ENCODE measurements at places on chromosomes 12 and 14. TPM values are rescaled to one million over a fixed set of nuclear protein-coding genes. Genes with fewer than 3 reads are reported as not detected.

The CRIP1 gene
- 875 TPM for total RNA-seq

The KRT79 gene
- total RNA-seq: not detected

The RILPL2 gene
- 9.0 TPM for total RNA-seq

The FAM222A gene
- 0.28 TPM for total RNA-seq

DNA sequence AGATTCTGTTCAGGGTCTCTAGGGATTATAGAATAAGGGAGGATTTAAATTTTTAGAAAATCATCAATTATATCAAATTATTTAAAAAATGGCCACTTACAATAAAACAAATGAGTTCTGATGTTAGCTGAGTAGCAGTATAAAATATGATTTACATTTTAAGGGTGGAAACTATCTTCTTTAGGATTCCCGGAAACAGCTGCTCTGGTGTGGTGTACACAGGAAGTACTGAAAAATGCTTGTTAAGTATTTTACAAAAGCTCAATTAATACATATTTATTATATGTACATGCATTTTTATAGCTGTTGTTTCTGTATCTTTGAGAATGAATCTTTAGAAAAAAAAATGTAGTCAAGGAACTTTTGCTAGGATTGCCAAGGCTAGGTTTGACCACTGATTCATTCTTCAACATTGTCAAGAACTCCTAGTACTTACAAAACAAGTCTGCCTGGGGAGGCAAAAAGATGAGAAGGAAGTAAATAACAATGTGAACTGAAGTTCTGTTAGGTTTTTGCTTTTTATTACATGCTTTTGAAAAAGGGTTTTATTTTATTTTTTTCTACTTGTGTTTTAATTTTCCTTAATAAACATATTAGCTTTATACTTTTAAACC lies 48.0 kb downstream of the ARF6 start:
- H3K27me3 ChIP-seq: no peaks in the 10 kb centered on the region
- peak overlapping the region; percentile 63 for H3K27ac ChIP-seq
- DNase-seq: peak; percentile 30
- no peak overlapping the region for H3K4me3 ChIP-seq
- peaks cover 47% of the 10 kb centered on the region for H3K36me3 ChIP-seq

GRCh38 chr12:108633534-108634248 lies at the start of gene SELPLG:
Gene SELPLG (minus strand): TSS chr12:108633894. CDS start chr12:108624307, 9,587 bp downstream.
- H3K27ac ChIP-seq: peak within 1 kb of the TSS; percentile 100
- peak; percentile 93 for DNase-seq
- peaks cover 55% of the 10 kb centered on the region for H3K4me1 ChIP-seq
- no peaks in the 10 kb centered on the region for H3K27me3 ChIP-seq
- peaks cover 49% of the 10 kb centered on the region for H3K36me3 ChIP-seq

GRCh38 chr12:112684742-112685141 lies 106.8 kb upstream of the RPH3A start:
- no peak overlapping the region for H3K27ac ChIP-seq
- no peaks in the 10 kb centered on the region for H3K36me3 ChIP-seq
- DNase-seq: no peak
- no peaks in the 10 kb centered on the region for H3K4me1 ChIP-seq
- no peak overlapping the region for H3K4me3 ChIP-seq

DNA sequence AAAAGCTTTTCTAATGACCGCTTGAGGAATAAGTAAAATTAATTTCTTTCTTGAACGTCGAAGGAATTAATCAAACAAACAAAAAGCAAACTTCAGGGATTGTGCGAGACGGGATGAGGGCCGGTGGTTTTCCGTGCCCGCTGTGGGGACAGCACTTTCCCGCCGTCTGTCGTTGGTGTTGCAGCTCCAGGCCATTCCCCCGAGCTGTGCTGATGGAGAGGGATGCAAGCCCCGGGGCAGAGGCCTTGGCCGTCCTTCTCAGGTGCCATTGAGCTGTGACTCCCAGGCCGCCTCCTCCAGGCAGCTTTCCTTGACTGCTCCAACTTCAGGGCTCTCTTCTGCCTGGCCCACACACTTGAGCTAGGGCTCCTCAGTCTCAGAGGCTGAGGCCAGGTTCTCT lies 109.0 kb upstream of the C14orf180 start:
- H3K36me3 ChIP-seq: no peaks in the 10 kb centered on the region
- peaks cover 4% of the 10 kb centered on the region for H3K27me3 ChIP-seq
- no peak for DNase-seq
- no peaks in the 10 kb centered on the region for H3K4me1 ChIP-seq

- H3K27ac ChIP-seq: no peak overlapping the region
- DNase-seq: no peak
- no peaks in the 10 kb centered on the region for H3K36me3 ChIP-seq
- H3K27me3 ChIP-seq: no peaks in the 10 kb centered on the region
- no peaks in the 10 kb centered on the region for H3K4me1 ChIP-seq
- H3K4me3 ChIP-seq: no peak overlapping the region
These were observed 336.4 kb upstream of the FBXO33 start for GRCh38 chr14:39768589-39768988.

DNA sequence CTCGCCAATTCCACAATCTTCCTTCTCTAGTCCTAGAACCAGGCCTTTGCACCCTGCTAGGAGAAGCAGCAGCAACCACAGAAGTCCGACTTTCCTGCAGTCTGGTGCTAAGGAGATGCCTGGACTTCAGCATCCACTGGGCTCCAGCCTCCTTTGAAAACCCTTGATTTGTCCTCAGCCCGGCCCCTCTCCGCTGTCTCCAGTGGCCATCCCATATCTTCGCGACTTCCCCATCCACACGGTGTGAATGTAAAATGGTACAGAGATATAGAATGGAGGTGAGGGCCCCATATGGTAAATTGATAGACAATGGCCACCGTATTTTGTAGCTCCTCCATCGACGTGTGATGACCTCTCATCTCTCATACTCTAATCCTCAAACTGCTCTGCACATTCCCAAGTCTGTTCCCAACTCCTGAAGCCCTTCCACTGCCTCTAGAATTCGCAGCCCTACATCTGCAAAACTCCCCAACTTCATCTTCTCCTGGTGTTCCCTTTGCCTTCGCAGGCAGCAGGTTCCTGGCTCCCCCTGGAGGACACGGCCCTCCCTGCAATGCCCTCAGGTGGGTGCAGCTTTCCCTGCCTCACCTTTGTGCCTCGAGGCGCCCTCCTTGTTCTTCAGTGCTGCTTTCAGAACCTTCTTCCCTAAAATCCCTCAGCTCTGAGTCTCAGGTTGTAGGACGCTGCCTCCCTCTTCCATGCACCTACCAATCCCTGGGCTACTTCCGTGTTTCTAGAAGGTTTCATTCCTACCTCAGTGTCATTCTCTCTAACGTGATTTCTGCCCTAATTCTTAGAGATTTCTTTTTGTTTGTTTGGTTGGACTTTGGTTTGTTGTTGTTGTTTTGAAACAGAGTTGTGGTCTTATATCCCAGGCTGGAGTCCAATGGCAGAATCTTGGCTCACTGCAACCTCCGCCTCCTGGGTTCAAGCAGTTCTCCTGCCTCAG lies 36.7 kb downstream of the TMBIM6 start:
- no peak overlapping the region for H3K27ac ChIP-seq
- no peak overlapping the region for H3K4me3 ChIP-seq
- no peaks in the 10 kb centered on the region for H3K36me3 ChIP-seq
- peaks cover 30% of the 10 kb centered on the region for H3K27me3 ChIP-seq
- peaks cover 17% of the 10 kb centered on the region for H3K4me1 ChIP-seq

DNA sequence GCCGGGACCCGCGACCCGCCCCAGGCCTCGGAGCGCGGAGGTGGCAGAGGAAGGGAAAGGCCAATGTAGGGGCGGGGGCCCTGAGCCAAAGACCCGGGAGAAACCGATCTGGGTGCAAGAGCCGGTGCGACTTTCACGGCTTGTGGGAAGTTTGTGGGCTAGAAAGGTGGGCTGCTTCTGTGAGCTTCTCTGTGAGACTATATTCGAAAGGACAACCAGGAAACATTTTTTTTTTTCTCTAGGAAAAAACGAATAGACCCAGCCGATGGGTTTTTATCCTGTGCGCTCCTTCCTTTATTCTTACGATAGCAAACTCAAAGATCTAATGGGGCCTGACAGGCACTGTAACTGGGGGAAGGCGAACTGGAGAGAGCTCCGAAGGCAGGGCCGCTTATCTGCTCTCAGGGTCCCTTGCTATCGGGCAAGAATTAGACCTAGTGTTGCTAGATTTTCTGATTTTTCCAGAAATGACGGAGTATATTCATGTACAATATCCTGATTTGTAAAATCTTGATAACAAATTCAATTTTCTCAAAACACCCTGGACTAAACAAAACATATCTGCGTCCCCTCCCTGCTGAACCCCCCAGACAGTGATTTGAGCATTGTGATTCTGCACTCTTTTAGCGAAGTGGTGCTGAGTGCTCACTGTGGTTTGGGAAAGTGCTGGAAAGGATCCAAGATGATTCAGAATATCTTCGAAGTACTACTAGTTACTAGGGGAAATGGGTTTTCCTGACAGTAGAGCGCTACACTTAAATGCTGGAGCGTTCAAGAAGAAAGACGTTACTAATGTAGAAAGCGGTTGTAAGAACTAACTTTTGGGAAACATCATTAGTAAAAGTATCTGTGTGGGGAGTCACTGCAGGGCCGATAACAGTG lies 563 bp upstream of the STXBP6 start:
- no peak for DNase-seq
- H3K4me3 ChIP-seq: peak overlapping the region; percentile 28
- no peaks in the 10 kb centered on the region for H3K36me3 ChIP-seq
- H3K4me1 ChIP-seq: peaks cover 8% of the 10 kb centered on the region
- no peak overlapping the region for H3K27ac ChIP-seq

DNA sequence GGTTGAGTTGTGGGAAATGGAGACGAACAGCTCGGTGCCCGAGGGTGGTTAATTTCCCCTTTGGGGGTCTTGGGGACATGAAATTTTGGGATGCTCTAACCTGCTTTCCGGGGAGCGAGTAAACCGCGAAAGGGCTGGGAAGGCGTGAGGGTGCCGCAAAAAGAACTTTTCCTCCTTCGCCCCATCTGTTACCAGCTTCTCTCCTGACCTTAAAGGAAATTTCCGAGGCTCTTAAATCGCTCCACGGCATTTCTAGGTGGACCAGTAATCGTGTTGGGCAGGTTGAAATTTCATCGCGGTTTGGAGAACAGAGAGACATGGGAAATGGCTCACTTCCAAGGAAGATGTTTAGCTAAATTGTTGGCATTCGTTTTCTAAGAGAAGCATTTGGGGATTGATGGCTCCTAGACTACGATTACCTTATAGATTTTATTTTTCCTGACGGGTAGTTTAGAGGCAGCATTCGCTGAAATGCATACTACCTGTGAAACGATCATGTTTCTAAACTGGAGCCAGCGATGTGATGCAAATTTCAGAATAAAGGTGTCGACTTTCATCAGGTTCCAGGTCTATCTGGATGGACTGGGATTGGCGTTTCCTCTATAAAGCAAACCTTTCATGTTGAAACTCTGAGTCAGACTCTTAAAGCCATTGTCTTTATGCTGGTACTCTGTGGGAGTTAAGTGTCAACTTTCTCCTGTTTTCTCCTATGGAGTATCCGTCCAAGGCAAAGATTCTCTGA lies 414.5 kb downstream of the PCNX1 start:
- peaks cover 58% of the 10 kb centered on the region for H3K4me1 ChIP-seq
- no peaks in the 10 kb centered on the region for H3K27me3 ChIP-seq
- H3K36me3 ChIP-seq: peaks cover 20% of the 10 kb centered on the region
- no peak for DNase-seq
- H3K4me3 ChIP-seq: peak overlapping the region; percentile 87
- peak overlapping the region; percentile 82 for H3K27ac ChIP-seq

GRCh38 chr14:91352053-91352452 lies 65.6 kb downstream of the CCDC88C start:
- no peaks in the 10 kb centered on the region for H3K27me3 ChIP-seq
- H3K27ac ChIP-seq: peak overlapping the region; percentile 96
- peaks cover 50% of the 10 kb centered on the region for H3K36me3 ChIP-seq
- peak overlapping the region; percentile 71 for H3K4me3 ChIP-seq
- H3K4me1 ChIP-seq: peaks cover 93% of the 10 kb centered on the region

DNA sequence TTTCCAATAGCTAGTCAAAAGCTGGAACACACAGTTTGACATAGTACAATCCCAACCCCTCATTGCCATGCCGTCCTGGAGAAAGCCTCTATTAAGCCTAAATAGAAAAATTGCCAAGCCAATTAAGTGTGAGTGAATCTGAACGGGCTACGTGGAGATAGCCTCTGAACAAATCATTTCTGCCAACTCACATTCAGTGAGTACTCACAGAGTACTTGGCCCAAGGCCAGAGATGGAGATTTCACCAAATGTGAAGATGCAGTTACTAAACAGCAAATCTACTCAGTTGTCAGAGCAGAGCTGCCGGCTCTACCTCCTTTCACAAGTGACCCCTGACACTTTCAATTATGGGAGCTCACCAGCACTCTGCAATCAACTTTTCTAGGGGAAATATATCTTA lies 350.0 kb downstream of the GALC start:
- no peaks in the 10 kb centered on the region for H3K27me3 ChIP-seq
- DNase-seq: no peak
- no peak overlapping the region for H3K27ac ChIP-seq
- no peaks in the 10 kb centered on the region for H3K36me3 ChIP-seq

DNA sequence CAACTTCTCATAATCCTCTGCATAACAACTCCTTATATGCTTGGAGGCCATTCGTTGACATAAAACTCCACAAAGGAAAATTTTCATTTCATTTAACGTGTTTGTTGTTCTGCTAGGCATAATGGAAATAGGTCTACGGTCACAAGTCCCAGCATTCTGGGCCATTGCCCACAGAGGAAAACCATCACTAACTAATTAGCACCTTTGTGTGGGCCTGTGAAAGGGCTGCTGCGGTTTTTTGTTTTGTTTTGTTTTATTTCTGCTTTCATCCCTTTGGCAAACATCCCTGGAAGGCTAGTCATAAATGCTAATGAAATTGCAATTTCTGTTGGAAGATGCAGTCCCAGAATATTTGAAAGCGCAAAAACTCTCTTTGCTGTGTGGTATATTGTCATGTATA lies 180.3 kb downstream of the RMST start:
- H3K36me3 ChIP-seq: no peaks in the 10 kb centered on the region
- no peaks in the 10 kb centered on the region for H3K4me1 ChIP-seq
- no peak for DNase-seq
- no peak overlapping the region for H3K27ac ChIP-seq
- no peaks in the 10 kb centered on the region for H3K27me3 ChIP-seq

- no peaks in the 10 kb centered on the region for H3K36me3 ChIP-seq
- no peak for DNase-seq
- no peaks in the 10 kb centered on the region for H3K4me1 ChIP-seq
- H3K27me3 ChIP-seq: no peaks in the 10 kb centered on the region
These were observed 42.4 kb downstream of the FAM186A start for GRCh38 chr12:50353869-50354593.

DNA sequence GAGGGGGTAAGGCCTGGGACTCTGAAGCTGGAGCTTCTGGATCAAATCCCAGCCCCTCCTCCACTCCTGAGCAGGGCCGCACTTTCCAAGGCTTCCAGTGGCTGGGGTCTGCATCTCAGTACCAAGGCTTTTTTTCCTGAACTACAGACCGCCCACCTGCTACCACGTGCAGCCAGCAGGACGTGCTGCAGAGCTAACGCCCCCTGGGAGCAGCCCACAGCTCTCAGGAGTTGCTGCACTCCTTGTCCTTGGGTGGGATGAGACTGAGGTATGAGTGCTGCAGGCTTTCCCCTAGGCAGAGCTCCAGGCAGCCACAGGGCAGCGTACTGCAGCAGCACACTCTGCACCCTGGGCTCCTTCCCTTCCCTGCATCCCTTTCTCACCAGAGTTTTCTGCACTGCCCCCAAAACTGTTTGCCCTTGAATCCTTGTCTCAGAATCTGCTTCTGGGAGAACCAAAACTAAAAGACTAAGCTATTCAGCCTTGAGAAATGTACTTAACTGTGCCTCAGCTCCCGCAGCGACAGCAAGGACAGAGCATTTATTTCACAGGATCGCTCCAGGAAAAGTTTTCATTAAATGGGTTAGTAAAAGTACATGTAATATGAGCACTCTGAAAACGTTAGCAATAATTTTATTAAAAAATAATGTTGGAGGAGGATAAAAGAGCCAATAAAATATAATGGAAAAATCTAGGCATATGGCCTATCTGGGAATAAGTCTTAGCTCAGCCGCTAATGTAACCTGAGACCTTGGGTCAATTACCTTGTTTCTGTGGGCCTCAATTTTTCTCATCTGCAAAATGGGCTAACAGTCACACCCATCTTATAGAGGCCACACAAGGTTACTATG lies 25.5 kb downstream of the RBM19 start:
- no peaks in the 10 kb centered on the region for H3K4me1 ChIP-seq
- no peaks in the 10 kb centered on the region for H3K27me3 ChIP-seq
- no peak overlapping the region for H3K4me3 ChIP-seq
